ENCODE measurements at places on chromosomes 5 and 9. TPM values are rescaled to one million over a fixed set of nuclear protein-coding genes. Genes with fewer than 3 reads are reported as not detected.

DNA sequence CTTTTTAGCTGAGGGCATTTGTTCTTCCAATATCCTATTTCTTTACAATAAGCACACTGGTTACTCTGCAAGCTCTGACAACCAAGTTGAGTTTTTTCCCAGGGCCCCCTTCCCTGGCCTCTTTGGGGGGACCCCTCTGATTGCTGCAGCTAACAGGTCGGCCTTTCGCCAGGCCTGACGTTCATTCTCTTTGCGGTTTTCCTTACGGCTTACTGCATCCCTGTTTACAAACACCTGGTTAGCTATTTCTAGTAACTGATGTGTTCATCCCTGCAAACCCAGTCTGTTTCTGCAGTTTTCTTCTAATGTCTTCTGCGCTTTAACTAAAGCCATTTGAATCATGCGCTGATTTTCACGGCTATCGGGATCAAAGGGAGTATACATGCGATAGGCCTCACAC, 37.5 kb upstream of the PPP1R26 start:
- DNase-seq: no peak

ADAMTS13 gene
- total RNA-seq: 0.24 TPM

C5orf58 gene
- total RNA-seq: not detected

DNA sequence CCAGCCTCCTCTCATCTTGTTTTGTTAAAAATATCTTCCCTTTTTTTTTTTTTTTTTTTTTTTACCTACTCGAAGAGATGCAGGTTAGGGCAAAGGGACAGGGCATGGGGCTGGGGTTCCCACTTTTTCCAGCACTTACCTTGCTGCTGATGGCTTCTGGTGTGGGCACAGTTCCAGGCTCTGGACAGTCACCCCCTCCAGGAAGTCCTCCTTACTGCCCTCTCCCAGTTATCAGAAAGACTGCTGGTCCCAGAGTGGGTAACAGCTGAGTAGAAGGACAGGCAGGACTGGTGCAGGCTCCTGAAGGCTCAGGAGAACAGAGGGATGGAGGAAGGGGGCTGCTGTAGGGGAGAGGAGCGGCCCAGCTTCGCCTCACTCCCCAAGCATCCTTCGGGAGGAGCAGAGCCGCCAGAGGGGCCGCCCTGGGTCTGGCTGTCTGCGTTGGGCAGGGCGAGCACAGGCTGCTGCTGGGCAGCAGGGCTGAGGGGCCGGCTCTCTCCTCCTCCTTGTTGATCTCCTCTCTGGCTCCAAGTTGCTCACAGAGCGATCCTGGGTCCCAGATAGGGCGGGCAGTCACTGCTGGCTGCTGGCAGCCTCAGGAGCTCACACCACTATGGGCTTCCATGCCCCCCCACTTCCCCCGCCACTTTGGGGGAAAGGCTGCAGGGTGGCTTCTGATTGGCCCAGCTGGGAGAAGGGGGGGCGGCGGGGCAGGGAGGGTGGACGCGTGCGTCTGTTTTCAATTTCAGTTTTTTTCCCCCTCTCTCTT, at the start of gene PDGFRB:
Gene PDGFRB, minus strand, starts transcription at position 588 of the 769 bp plus-strand sequence. CDS start 18,798 bp downstream, outside the sequence.
- peak; percentile 96 for DNase-seq

DNA sequence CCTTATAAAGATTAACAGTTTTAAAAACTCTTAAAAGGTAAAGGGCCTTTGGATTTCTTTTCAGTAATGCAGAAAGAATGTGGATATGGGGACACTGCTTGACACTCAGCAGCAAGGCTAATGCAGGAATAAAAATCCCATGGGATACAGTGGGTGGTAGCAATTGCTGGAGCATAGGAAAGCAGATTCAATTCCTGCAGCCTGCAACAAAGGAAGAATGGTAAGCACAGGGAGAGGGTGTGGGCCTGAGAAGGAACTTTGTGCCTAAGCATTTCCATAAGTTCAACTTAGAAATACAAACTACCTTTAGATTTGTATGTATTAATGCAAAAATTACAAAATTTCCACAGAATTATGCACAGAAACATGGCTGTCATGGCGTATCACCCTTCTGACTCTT, 65.8 kb upstream of the CDK5RAP2 start:
- no peak for DNase-seq

GRCh38 chr5:143605403-143606005, 202.0 kb upstream of the NR3C1 start:
- DNase-seq: no peak

UBAP2 gene
- total RNA-seq: 10.7 TPM

TRIM14 gene
- 6.5 TPM for total RNA-seq

GRCh38 chr5:42636425-42636824, 120.2 kb upstream of the CCDC152 start:
- DNase-seq: no peak

EIF4E1B gene
- total RNA-seq: not detected

- DNase-seq: no peak
Measured at GRCh38 chr9:69894720-69895119, 74.1 kb downstream of the CFAP95 start.

DNA sequence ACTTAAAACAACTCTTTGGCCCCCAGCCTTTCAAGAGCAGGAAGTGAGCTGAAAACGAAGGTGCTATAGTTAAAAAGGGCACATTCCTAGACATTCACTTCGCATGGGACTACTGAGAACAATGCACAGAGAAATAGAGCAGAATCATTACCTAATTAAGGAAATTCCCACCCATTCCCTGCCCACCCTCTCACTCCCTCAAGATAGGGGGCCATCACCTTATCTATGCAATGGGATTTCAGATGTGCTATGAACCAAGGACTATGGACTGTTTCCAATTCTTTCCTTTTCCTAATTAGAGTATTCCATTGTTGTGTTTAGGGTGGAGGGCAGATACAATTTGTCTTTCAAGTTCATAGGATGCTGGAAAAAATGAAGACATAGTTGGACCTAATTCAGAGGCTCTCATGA, 476.8 kb downstream of the CETN3 start:
- no peak for DNase-seq

GRCh38 chr5:75460532-75460931, 50.9 kb downstream of the CERT1 start:
- DNase-seq: peak; percentile 2

DNA sequence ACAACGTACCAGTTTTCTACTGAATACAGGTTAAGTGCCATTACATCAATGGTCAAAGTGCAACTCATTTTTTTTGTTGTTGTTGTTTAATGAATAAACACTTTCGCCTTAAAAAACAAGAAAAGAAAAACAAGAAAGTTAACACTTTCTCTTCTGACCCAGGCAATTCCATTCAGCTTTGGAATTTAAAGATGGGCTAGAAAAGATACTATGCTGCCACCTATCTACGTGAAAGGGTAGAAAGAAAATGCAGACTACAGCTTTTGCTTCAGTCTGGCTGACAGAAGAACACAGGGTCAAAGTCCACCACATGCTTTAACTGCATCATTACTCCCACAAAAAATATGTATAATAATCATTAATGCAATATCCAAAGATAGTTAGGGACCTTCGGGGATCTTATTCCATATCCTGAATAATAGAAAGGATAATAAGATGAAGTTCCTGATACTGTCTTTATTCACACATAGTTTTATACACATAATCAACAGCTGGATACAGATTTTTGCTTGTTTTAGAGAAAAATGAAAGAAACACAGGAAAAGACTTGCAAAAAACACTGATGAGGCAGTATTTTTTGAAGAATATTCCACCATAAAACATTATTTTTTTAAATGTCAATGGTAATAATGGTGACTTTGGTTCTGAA, 40.4 kb downstream of the ZDHHC21 start:
- no peak for DNase-seq

DNA sequence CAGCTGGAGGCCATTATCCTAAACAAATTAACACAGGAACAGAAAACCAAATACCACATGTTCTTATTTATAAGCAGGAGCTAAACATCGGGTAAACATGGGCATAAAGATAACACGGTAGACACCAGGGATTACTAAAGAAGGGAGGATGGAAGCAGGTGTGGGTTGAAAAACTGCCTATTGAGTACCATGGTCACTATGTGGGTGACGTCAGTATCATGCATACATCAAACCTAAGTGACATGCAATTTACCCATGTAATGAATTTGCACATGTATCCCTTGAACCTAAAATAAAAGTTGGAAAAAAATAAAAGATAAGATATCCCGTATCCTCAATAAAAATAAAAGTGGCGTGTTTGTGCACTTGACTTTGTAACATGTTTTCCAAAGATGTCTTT, 88.8 kb downstream of the DOCK8 start:
- no peak for DNase-seq

CCDC152 gene
- total RNA-seq: not detected

TMEM174 gene
- not detected for total RNA-seq

DNA sequence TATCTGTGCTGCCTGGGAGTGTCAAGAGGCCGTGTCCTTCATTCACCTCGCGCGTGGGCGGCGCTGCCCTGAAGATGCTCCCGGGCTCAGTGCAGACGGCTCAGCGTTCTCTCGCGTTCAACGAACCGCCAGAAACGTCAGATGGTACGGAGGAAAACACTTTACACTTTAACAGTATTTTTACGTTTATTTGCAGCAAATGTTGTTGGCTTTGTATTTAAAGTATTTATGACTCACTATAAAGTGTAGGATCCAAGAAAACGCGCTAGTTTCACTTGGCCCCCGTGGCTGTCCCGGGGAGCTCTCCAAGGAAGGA, 544 bp upstream of the ERCC6L2 start:
- DNase-seq: peak; percentile 45

All from SJSA1 (cell line).